Natural killer cell (primary cell): ENCODE measurements at places on chromosomes 2 and 18.

GRCh38 chr18:2805970-2806943 is 40.5 kb upstream of the EMILIN2 start:
- DNase-seq = no peak
- H3K27me3 ChIP-seq = no peaks in the 10 kb centered on the region
- peaks cover 31% of the 10 kb centered on the region for H3K36me3 ChIP-seq
- no peaks in the 10 kb centered on the region for H3K4me1 ChIP-seq
- H3K4me3 ChIP-seq = no peak overlapping the region

- no peaks in the 10 kb centered on the region for H3K27me3 ChIP-seq
- peaks cover 30% of the 10 kb centered on the region for H3K4me1 ChIP-seq
- no peak for DNase-seq
- peak overlapping the region; percentile 65 for H3K4me3 ChIP-seq
- H3K27ac ChIP-seq = peak overlapping the region; percentile 83
These were observed 36.0 kb upstream of the WIPF1 start for GRCh38 chr2:174633623-174633930.

GRCh38 chr18:35508746-35509338 is 11.1 kb upstream of the INO80C start:
- H3K27me3 ChIP-seq = no peaks in the 10 kb centered on the region
- H3K27ac ChIP-seq = no peak overlapping the region
- no peak overlapping the region for H3K4me3 ChIP-seq
- H3K36me3 ChIP-seq = no peaks in the 10 kb centered on the region
- no peaks in the 10 kb centered on the region for H3K4me1 ChIP-seq

GRCh38 chr2:200212862-200213425 is 93.5 kb upstream of the SPATS2L start:
- no peak overlapping the region for H3K27ac ChIP-seq
- H3K27me3 ChIP-seq = no peaks in the 10 kb centered on the region
- H3K36me3 ChIP-seq = no peaks in the 10 kb centered on the region
- H3K4me1 ChIP-seq = no peaks in the 10 kb centered on the region
- H3K4me3 ChIP-seq = no peak overlapping the region

DNA sequence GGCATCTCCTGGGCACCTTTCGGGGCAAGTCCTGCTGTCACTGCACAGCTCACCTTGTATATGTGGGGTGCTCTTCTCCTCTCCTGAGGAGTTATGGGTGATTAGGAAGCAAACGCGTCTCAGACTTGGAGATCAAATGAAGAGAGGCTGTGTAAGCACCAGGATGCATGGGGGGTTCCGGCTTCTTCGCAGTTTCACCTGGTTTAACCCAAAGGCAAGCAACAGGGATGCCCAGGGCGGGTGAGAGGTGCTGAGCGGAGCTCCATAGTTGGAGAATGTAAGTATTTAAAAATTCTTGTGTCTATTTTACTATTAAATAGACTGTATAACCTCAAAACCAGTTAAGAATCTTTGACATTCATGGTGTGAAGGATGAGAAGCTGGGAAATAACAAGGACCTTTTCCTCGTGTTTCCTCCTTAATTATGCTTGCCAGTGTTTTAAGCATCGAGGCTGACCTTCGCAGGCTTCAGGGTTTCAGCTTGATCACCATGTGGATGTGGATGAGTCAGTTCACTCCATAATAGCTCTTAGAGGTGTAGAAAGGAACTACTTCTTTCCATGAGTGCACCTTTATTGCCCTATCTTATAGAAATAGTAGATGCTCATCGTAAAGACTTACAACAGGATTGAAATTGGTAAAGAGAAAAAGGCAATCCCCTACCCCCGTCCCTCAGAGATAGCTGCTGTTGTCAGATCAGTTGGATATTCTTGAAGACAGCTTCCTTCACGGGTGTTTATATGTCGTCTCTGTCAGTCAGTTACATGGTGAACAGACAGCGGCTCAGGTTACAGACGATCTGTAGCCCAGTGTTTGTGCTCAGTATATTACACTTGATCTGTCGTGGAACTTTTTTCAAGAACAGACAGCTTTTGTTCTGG is 201.1 kb downstream of the AGAP1 start:
- no peak overlapping the region for H3K4me3 ChIP-seq
- no peak for DNase-seq

DNA sequence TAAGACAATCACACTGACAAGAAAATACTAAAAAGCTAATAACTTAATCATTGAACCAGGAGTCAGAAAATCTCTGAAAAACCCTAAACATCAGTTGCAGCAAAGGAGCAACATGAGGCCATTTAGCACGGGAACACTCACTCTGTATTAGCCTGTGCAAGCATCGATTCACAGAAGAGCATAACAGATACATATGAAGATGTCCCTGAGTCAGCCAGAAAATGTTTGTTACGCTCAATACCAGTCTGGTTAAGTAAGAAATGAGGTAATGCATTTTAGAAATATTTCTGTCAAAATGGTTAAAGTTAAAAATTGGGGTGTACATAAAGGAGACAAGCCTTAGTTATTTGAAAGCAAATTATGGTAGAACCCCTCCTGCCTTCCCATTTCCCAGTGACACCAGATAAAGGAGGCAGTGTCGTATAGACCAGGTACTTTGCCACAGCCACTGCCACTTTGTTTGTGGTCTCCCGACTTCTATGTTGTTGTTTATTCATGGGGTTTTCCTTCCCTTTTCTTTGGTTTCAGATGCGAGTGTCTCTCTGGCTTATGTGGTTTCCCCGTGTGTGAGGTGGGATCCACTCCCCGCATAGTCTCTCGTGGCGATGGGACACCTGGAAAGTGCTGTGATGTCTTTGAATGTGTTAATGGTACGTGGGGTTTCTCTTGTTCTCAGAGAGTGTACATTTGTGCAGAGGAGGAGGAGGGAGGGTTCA is 108.6 kb downstream of the CRIM1 start:
- no peak for DNase-seq
- no peaks in the 10 kb centered on the region for H3K36me3 ChIP-seq
- peaks cover 5% of the 10 kb centered on the region for H3K4me1 ChIP-seq
- H3K4me3 ChIP-seq = no peak overlapping the region

GRCh38 chr2:237459741-237460174 is 27.3 kb upstream of the MLPH start:
- no peaks in the 10 kb centered on the region for H3K27me3 ChIP-seq
- DNase-seq = no peak
- H3K4me1 ChIP-seq = no peaks in the 10 kb centered on the region
- no peak overlapping the region for H3K4me3 ChIP-seq
- no peak overlapping the region for H3K27ac ChIP-seq

- DNase-seq = no peak
- H3K27me3 ChIP-seq = peaks cover 5% of the 10 kb centered on the region
- H3K27ac ChIP-seq = no peak overlapping the region
- H3K4me1 ChIP-seq = no peaks in the 10 kb centered on the region
These were observed 37.6 kb downstream of the LRP2 start for GRCh38 chr2:169324581-169325260.

- no peak for DNase-seq
- no peak overlapping the region for H3K4me3 ChIP-seq
- H3K27me3 ChIP-seq = no peaks in the 10 kb centered on the region
- H3K4me1 ChIP-seq = no peaks in the 10 kb centered on the region
These were observed 7.3 kb downstream of the RPS27A start for GRCh38 chr2:55239656-55240222.

- H3K27ac ChIP-seq = no peak overlapping the region
- H3K36me3 ChIP-seq = no peaks in the 10 kb centered on the region
- H3K4me1 ChIP-seq = no peaks in the 10 kb centered on the region
- no peaks in the 10 kb centered on the region for H3K27me3 ChIP-seq
These were observed 36.7 kb downstream of the TMEM37 start for GRCh38 chr2:119468154-119468955.

DNA sequence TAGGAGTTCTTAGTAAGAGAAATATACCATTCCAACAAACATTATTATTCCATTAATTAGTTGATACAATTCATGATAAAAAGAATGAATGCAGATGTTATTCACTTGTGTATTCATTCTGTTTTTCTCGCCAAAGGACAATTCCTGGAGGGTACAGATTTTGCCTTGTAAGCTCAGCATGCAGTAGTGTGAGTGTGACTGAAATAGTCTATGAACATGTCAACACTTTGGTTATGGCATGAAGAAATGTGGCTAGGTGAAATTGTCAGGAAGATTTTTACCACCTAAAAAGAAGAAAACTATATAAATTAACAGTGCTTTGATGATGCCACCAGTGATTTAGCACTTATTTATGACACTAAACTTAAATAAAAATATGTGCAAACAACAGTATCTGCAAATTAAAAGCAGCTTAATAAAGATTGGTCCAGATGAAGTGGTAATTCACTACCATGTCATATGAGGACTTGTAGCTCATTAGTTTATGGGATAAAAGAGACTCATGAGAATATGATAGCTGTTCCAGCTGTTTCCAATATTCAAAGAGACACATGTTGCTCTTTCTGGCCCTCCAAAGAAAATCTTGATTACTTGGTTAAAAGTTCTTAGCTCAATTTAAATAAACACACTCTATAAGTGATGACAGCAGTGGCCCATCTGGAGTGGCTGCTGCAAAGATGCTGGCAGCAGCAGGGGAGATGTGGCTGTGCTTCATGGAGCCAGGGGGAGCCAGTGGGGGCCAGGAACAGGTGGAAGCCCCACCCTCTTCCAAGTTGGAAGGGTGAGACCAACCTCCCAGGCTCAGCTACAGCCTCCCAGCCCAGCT is 165.0 kb downstream of the CDH19 start:
- no peak overlapping the region for H3K27ac ChIP-seq
- no peak for DNase-seq
- no peaks in the 10 kb centered on the region for H3K4me1 ChIP-seq
- H3K36me3 ChIP-seq = no peaks in the 10 kb centered on the region
- H3K27me3 ChIP-seq = no peaks in the 10 kb centered on the region

DNA sequence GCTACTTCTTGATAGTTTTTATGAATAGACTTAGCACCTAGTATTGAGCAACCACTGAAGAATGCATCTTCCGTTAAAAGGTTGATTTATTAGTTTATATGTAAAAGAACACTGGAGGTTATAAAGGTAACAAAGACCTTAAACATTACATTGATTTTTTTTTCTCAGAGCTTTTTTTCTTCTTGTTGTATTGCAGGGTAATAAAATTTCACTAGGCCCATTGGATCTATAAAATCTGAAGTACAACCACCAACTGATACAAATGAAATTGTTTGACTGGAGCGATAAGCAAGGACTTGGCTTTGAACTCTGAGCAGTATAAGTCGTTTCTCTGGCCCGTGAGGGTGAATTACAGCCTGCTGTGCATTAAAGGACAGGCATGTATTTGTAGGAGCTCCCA is 344.0 kb downstream of the LRRTM1 start:
- H3K4me3 ChIP-seq = no peak overlapping the region
- H3K4me1 ChIP-seq = no peaks in the 10 kb centered on the region
- H3K27ac ChIP-seq = no peak overlapping the region

DNA sequence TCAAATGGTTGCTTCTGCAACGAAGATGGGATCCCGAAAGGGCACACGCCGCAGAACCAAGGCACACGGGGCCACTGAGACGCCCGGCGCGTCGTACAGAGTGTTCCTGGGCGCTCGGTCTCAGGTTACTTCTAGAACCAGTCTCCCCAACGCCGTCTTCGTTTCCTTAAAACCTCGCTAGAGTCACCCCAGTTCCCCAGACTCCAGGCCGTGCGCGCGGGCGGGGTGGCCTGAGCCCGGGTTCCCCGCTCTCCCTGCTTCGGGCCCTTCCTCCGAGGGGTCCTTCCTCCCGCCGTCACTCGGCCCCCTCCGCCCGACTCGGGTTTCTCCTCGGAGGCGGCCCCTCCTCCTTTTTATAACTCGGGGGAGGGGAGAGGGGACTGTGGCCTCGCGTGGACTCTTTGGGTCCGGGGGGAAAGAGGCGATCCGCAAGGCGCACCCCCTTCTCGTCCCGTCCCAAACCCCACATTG is 774 bp upstream of the FZD7 start:
- H3K36me3 ChIP-seq = no peaks in the 10 kb centered on the region
- H3K27ac ChIP-seq = no peak overlapping the region
- DNase-seq = peak; percentile 25
- H3K27me3 ChIP-seq = peaks cover 28% of the 10 kb centered on the region

DNA sequence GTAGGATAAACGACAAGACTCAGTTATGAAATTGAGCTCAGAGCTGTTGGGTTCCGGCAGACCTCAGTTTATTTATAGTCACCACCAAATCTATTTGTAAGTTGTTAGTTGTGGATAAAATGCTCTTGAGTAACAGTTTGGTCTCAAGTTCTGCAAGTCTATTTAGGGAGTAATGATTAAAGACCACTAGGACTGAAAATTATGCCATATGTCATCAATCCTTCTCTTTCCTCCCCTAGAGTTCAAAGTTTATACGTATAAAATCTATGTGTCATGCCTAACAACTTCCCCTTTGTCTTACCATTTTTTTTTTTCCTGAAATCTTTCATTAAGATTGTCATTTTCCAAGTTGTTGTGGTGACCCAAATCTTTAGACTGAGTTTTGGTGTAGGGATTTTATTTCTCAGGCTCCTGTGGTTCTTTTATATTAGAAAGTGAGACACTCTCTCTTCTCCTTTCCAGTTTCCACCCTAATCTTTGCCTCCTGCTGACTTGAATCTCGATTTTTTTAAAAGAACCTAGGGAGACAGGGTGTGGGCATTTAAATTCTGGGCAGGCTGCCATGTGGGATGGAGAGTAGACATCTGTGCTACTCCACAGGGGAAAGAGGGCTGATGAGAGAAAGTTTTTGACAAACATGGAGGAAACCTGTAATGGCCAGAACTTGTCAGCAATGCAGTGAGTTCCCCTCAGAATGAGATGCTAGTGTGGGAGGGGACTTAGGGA is 51.0 kb downstream of the LAMA3 start:
- H3K27ac ChIP-seq = no peak overlapping the region
- H3K36me3 ChIP-seq = no peaks in the 10 kb centered on the region
- no peak overlapping the region for H3K4me3 ChIP-seq
- no peak for DNase-seq

GRCh38 chr2:109170645-109171044 is 41.6 kb downstream of the SH3RF3 start:
- no peaks in the 10 kb centered on the region for H3K4me1 ChIP-seq
- no peak for DNase-seq
- no peak overlapping the region for H3K27ac ChIP-seq
- H3K36me3 ChIP-seq = no peaks in the 10 kb centered on the region

DNA sequence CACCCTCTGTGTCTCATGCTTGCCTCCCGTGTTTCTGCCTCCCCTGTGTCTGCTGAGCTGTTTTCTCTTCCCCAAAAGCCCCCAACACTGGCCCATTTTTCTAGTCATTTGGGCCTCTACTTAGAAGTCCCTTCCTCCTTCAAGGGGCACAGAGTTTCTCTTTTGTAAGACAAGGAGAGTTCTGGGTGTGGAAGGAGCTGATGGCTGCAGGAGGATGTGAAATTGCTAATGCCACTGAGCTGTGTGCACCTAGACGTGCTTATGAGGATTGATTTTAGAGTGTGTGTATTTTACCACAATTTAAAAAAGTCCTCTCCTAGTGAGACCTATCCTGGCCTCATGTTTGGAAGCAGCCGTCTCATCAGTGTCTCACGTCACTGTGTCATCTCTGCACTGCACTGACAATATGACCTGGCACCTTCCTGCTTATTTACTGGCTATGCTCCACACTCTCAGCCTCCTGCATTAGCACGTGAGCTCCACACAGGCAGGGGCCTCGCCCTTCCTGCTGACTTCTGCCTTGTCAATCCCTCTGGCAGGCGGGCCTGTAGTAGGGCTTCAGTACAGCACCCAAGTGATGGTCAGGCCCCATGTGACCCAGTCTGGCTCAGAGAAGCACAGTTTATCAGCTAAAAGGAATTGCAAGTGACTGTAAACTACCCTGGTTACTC is 8.0 kb upstream of the MBP start:
- peaks cover 51% of the 10 kb centered on the region for H3K4me1 ChIP-seq
- peak; percentile 72 for DNase-seq
- H3K27me3 ChIP-seq = no peaks in the 10 kb centered on the region

GRCh38 chr2:160305081-160305750 is 105.1 kb upstream of the ITGB6 start:
- H3K27me3 ChIP-seq = no peaks in the 10 kb centered on the region
- no peak overlapping the region for H3K4me3 ChIP-seq
- H3K27ac ChIP-seq = no peak overlapping the region
- H3K36me3 ChIP-seq = peaks cover 52% of the 10 kb centered on the region
- no peaks in the 10 kb centered on the region for H3K4me1 ChIP-seq
- DNase-seq = no peak
